ENCODE measurements at places on chromosomes 11 and 22.

DNA sequence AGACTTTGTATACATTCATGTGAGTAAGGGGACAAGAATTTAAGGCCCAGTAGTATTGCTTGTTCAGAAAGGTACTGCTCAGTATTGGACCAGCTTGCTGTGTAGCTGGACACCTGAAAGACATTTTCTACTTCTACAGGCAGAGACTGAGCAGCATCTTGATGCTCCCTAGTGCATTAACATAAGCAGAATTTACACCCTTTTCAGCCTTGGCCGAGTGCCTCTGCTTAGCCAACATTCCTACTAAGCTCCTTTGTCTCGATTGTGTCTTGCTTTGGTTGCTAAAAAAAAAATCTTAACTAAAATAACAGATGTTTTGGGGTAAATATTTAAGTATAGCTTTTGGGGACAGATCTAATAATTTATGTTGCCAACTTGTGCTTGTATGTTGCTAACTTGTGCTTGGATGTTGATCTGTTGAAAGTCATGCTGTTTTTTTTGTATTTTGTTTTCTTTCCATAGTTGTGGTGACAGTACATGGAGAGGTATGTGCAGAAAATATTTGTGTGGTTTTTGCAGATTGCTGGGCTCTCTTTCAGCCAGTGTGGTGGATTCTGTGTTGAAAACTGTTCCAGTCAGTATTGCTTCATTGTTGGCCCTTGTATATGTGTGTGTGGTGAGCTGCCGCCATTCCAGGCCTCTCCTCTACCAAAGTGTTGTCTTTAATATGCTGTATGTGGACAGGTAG, 3.7 kb downstream of the PTS start:
- DNase-seq = no peak

DNA sequence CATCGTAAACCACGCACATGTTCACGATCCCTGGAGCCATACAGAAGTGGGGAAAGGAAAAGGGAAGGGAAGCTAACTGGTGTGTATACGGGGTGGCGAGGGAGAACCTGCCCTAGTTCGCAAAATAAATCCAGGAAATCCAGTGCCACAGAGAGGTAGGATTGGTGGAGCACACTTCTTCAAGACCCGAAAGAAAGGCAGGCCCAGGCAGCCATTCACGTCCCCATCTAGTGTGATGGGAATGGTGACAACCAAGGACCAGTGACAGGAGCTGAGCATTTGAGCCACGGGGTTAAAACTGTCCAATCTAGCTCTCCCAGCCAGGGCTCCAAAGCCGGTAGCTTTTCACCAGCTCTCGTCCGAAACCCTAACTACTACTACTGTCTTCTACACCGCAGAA, 53.7 kb downstream of the IGSF9B start:
- no peak for DNase-seq

DNA sequence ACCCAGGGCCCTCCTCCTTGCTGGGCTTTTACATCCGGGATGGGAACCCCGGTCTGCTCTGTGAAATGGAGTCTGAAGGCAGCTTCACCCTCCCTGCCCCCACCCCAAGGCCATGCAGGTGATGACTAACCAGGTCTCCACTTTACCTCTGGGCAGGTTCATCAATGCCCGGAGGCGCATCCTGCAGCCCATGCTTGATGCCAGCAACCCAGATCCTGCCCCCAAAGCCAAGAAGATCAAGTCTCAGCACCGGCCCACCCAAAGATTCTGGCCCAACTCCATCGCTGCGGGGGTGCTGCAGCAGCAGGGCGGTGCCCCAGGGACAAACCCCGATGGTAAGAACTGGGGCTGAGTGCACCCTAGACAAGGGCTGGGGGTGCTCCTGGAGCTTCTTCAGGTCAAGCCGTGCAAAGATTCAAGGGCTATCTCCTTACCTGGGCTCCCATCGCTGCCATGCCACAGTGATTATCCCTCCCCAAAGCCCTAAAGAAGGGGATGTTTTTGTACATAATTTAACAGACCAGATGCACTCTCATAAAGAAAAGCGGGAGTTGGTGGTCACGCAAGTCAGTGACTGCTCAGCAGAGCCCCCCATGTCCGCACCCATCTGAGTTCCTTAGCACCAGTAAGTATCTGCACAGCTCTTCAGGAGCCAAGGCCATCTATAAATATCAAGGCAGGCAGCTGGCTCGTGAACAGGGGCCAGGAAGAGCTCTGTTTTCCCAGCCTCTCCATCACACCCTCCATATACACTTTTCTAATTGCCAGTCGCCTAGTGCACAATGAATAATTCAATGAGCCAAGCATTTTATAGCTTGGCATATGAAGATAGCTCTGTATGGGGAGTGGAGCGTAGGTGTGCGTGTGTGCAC, 66.0 kb downstream of the FEZ1 start:
- DNase-seq = no peak

DNA sequence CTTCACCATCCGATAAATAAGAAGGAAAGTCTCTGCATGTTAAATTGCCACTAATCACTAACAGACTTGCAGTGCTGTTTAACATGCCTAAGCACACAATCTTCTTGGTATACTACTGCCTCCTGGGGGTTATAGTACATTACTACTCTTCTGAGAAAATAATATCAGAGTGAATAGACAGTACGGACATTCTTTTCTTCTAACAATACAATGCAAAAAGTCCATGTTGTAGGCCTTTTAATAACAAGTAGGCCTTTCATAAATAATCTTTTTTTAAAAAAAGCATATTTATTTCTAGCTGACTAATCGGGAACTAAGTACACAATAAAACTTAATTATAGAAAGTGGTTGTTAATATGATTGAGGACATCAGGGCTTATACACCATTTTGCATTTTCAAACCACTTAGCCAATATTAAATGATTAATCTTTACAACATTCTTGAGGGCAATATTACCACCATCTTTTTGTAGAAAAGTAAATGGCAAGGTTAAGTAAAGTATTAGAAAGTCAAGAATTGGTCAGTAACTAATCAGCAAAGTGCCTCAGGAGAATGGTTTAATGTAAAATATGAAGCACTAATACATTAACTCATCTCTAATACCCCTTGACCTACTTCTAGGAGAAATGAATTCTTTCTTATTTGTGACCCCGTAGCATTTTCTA, 84.7 kb downstream of the TTC28 start:
- peak; percentile 19 for DNase-seq

DNA sequence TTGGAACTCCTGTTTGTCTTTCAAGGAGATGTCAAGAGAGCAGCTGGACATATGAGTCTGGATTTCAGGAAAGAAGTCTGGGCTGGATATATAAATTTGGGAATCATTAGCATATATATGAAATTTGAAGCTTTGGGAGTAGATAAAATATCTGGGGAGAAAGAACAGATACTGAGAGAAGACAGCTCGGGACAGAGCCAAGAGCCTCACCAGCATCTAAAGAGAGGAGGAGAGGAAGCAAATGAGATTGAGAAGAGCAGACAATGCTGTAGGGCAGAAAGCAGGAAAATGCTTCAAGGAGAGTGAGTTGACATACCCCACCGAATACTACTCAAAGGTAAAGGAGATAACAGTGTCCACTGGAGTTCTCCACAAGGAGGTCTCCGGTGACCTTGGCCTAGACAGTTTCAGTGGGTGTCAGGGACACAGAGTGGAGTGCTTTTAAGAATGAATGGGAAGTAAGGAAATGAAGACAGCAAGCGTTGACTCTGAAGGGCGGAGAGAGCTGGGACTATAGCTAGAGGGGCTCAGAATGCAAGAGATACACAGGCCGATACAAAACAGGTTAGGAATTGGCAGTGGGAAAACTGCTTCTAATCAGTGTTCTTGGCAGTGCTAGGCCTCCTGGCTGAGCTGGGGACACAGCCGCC, 862 bp downstream of the APBB1 start:
- no peak for DNase-seq

DNA sequence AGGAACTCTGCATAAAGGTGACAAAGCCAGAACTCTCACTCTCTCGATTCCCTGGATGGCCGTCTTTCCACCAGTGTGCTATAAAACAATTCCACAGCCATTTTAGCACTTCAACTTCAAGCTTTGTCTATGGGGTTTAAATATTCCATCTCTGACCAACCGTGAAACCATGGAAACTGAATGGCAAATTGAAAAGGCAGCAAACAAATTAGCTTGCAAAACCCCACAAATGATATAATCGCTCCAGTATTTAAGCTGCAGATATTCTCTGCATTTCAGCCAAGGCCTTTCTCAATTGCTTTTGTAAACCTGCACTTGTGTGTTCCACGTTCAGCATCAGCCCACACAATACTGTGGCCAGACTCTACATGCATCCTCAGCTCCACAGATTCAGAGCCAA, 131.7 kb upstream of the ISX start:
- DNase-seq = no peak

Measured in HuH-7 (cell line).